AG20443 (cell line): ENCODE measurements at places on chromosomes 4 and X.
A peak's percentile ranks its signal among the peaks of the same experiment; 100 is the strongest.

DNA sequence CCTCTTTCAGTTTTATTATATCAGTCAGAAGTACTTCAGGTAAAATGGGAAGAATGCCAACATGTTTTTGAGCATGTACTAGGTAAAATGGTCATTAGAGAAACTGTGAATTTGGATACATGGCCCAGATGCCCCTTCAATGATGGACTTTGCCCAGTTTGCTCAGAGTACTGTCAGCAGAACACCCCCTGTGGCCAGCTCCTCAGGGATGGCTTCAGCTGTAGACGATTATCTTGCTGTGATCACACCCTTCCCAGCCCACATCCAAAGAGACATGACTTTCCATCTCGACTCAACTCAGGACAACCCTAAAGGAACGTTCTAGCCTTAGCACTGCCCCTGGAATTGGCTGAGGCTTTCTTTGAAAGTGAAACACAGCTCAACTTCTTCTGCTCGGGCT lies 439.1 kb downstream of the PACRGL start:
- DNase-seq = no peak

- DNase-seq = no peak
Measured at GRCh38 chrX:113873056-113873455, 710.8 kb upstream of the HTR2C start.

DNA sequence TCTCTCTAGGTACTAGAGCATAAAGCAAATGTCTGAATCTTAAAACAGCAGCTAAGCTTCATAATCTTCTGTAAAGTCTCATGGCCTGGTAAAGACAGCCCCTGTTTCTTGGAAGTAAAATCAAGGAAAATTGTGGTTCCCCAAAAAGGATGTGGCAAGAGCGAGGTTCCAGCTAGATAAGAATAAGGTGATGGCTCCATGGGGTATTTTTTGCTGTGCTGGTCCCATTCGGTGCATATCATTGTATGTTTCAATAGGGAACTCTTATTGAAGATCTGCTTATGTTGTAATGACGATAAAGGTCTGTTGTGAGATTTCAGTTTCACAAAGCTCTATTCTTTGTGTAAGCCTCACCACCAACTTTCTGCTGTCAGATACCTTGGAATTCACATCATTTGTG lies 316.9 kb upstream of the NOCT start:
- DNase-seq = no peak

DNA sequence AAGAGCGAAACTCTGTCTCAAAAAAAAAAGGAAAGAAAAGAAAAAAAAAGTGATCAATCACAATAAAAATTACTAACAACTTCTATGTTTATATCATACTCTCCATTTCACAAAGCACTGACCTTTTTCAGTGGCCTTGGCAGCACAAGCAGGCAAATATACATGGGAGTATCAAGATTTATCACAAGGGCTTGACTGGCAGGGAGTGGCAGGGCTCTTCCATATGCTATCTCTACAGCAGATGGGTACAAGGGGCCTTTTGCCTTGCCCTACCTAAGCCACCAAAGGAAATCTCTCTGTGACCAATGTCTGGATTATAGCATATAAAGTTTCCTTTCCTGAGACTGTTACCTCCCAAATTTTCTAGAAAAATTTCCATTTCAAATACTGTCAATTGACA lies 24.4 kb downstream of the TSPAN5 start:
- no peak for DNase-seq

GRCh38 chr4:156762851-156763250 lies 208.7 kb downstream of the PDGFC start:
- no peak for DNase-seq

DNA sequence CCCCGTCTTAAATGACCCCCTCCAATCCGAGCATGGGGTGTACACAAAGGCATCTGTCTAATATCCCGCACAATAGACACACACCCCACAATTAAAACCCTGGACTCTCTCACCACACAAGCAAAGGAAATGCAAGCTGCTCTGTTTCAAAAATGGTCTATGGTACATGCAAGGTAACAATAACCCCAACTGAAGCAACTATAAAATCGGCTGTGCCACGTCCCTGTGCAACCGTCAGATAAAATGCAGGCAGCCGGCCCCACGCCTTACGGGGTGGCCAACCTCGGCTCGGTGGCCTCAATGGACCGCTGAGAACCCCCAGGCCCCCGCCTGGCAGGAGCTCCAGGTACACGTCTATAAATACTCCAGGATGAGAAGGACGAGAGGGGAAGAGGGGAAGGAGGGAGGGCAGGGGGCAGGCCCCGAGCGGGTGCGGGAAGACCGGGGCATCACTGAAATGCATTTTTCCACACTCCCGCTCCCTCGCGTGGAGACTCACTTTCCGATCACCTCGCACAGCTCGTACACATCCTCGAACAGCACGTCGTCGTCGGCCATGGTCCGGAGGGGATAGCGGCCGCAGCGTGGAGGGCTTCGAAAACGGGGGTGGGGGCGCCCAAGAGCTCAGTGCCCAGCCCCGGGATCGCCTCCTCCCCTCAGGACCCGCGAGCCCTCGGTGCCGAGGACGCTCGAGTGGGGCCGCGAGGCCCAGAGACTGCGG lies 763 bp downstream of the CASK start:
- no peak for DNase-seq

GRCh38 chr4:153728660-153729059 lies 31.2 kb downstream of the RNF175 start:
- DNase-seq = no peak

GRCh38 chr4:165360041-165360695 lies 18.6 kb upstream of the CPE start:
- peak; percentile 49 for DNase-seq

- no peak for DNase-seq
Measured at GRCh38 chrX:2463973-2464676, 36.7 kb downstream of the DHRSX start.

DNA sequence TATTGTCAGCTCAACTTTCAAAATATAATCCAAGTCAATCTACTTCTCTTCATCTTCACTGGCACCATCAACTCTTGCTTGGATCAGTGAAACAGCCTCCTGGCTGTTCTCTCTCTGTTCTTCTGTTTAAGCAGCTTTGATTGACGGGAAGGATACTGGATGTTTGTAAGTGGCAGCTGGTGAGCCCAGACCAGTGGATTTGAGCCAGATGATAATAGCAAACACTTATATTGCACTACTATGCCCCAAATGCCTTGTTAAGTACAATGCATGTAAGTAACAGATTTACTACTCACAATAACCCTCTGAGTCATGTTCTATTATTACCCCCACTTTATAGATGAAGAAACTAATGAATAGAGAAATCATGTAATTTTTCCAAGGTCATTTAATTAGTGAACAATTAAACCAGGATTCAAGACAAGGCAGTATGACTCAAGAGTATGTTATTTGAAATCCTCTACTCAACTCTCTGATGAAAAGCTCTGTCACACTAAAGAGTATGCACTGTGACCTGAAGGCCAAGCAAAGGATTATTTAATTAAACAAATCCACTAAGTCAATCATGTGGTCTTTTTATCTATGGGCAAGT lies 44.8 kb downstream of the SPANXN3 start:
- DNase-seq = no peak

DNA sequence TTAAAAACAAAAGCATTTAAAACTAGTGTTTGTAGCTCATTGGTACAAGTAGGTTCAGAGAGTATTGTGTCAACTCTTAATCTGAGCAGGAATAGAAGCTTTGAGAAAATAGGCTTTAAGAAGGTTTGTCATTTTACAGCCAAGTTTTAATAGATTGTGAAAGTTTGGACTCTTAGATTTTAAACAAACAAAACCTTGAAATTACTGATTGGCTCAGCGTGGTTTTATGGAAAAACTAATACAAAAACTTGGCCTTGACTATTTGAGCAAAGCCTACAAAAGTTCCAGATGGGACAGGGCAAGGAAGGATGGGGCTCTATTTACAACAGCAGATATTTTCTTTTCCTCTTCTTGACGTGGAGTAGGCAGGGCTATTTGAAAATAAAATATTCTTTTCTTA lies 16.5 kb downstream of the ZFX start:
- DNase-seq = no peak

DNA sequence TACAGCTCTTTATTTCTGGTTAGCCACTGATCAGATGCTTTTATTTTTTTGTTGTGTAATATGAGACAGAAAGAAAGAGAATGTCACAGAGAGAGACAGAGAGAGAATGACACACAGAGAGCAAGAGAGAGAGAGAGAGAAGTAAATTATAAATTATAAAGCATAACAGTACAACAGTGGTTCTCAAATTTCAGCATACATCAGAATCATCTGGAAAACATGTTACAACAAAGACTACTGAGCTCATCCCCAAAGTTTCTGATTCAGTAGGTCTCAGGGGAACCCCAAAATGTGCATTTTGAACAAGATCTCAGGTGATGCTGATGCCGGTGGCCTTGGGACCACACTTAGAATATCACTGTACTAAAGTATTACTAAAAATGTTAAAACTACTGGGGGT lies 245.8 kb upstream of the DIAPH2 start:
- no peak for DNase-seq

GRCh38 chrX:133610056-133610455 lies 194.8 kb upstream of the GPC4 start:
- DNase-seq = no peak

DNA sequence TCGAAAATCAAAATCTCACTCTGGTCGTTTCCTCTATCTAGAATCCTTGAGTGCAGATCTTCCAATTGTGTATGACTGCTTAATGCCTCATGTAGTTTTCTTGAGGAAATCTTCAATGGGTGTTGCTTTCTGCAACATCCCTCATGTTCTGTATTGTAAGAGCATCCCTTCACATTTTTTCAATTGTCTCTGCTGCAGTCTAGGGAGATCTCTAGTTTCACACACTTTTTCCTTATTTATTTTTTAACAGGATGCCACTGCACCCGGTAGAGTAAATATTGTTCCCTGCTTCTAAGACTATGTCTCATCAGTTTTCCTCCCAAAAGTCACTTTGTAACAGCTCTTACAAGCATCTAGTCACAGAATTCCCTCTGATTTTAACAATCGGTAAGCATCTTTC lies 50.3 kb downstream of the UGT2B4 start:
- no peak for DNase-seq

DNA sequence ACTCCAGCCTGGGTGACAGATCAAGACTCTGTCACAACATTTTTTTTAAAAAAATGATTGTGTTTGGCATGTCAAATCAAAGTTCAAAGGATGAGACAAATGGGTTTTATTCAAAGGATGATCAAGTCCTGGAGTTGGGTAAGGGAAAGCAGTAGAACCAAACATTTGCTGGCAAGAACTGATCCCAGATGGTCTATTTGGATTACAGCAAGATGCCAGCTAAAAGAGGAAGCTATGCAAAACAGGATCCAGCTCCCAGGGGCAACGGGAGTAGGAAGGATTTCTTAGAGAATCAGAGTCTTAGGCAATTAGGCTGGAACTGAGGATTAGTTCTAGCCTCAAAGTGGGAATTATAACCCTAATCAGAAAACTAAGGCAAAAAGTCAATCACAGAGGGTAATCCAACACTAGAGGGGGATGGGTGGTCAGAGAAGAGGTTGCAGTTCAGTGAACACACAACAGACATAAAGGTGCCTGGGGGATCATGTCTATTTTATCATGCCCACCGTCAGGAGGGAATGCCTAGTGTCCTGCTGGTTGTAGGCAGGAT lies 133.0 kb upstream of the PLS3 start:
- no peak for DNase-seq

DNA sequence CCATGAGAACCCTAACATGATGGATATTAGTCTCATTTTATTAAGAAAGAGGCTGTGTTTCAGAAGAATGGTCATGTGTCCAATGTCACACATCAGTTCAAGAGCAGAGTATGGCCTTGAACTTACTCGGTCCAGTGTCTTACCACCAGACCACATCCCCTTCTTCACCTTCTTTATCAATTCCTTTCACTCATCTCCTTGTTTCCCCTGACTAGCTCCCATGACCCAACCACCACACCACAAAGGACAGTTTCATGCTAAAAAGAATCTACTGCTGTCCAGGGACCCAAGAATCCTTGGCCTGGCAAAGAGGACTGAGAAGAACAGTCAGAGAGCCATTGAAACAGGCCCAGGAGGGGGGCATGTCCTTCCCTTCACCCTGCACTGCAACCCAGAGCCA lies 33.6 kb upstream of the MSN start:
- no peak for DNase-seq

DNA sequence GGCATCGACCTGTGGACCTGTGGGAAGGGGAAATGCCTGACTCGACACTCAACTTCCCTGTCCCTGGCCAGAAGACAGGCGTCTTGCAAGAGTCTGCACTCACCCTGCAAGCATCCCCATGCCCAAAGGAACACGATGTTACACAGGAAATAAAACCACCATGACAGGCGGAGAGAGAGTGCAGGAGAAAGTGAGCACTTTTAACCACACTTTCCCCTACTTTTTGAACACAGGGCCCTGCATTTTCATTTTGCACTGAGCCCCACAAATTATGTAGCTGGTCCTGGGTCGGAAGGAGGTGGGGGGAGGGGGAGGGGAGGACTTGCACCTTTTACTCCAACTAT lies 13.8 kb upstream of the MAN2B2 start:
- no peak for DNase-seq

- no peak for DNase-seq
Measured at GRCh38 chr4:134202166-134202956, 772 bp upstream of the PABPC4L start.

DNA sequence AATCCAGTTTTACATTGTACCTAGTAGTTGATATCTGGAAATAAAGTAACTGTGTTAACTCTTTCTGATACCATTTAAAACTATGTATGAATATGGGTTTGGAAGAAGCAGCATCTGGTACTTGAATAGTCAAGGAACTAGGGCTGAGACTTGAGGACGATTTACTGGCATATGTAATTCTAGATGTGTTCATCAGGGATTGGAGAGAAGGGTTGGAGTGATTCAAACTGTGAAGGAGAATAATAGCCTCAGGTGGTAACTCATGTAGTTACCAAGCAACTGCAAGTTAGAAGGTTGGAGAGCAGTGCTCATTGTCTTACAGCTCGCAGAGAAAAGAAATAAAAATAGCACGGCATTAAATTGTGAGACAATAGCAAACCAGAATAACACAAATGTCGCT lies 29.5 kb upstream of the TXLNG start:
- DNase-seq = no peak

GRCh38 chrX:130118441-130119311 lies 8.4 kb upstream of the ELF4 start:
- DNase-seq = peak; percentile 27

GRCh38 chrX:123873956-123874355 lies 14.1 kb downstream of the XIAP start:
- no peak for DNase-seq

GRCh38 chrX:479273-479981 lies 92.7 kb upstream of the PPP2R3B start:
- DNase-seq = no peak

GRCh38 chrX:126701380-126701779 lies 118.1 kb upstream of the PRR32 start:
- DNase-seq = no peak

DNA sequence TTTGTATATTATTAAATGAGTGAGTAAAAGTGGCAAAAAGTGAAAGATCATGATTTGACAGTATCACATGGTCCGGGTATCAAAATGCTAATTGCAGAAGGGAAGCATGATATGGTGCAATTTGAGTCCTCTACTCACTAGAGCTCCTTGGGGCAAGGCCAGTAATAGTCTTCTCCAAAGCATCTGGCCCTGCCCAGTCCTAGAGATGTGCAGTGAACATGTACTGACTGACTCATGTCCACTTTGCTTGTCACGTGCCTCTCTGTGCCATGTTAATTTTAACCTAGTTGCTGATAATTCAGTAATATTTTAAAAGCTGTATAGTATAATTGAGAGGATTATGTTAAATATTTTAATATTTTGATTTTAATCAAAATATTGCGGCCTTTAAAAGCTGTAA lies 54.6 kb upstream of the TENM3 start:
- peak; percentile 38 for DNase-seq

GRCh38 chr4:101806914-101807313 lies 16.4 kb downstream of the BANK1 start:
- peak; percentile 22 for DNase-seq
